ENCODE measurements at places on chromosomes 5 and 9.

GRCh38 chr9:92600462-92601261 lies 64.9 kb upstream of the ECM2 start:
- no peak for DNase-seq

GRCh38 chr5:74367241-74367733 lies 273.2 kb downstream of the ENC1 start:
- DNase-seq = no peak

GRCh38 chr5:32866138-32866537 lies 155.0 kb downstream of the NPR3 start:
- DNase-seq = no peak

DNA sequence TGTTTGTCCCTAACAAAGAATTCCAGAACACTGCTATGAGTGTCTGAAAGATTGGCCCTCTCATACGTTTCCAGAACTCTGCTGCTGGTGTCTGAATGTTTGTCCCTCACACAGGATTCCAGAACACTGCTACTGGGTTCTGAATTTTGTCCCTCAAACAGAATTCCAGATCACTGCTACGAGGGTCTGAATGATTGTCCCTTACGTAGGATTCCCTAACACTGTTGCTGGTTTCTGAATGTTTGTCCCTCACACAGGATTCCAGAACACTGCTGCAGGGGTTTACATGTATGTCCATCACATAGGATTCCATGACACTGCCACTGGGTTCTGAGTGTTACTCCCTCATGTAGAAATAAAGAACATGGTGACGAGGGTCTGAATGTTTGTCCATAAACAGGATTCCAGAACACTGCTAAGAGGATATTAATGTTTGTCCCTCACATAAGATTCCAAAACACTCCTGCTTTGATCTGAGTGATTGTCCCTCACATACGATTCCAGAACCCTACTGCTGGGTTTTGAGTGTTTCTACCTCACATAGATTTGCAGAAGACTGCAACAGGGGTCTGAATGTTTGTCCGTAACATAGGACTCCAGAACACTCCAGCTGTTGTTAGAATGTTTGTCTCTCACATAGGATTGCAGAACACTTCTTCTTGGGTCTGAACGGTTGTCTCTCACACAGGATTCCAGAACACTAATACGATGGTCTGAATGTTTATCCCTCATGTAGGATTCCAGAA lies 214.4 kb downstream of the FOXD4L6 start:
- DNase-seq = no peak

GRCh38 chr5:42988568-42988967 lies 51.6 kb downstream of the ANXA2R start:
- no peak for DNase-seq

GRCh38 chr9:109401169-109401989 lies 80.5 kb upstream of the EPB41L4B start:
- peak; percentile 48 for DNase-seq

DNA sequence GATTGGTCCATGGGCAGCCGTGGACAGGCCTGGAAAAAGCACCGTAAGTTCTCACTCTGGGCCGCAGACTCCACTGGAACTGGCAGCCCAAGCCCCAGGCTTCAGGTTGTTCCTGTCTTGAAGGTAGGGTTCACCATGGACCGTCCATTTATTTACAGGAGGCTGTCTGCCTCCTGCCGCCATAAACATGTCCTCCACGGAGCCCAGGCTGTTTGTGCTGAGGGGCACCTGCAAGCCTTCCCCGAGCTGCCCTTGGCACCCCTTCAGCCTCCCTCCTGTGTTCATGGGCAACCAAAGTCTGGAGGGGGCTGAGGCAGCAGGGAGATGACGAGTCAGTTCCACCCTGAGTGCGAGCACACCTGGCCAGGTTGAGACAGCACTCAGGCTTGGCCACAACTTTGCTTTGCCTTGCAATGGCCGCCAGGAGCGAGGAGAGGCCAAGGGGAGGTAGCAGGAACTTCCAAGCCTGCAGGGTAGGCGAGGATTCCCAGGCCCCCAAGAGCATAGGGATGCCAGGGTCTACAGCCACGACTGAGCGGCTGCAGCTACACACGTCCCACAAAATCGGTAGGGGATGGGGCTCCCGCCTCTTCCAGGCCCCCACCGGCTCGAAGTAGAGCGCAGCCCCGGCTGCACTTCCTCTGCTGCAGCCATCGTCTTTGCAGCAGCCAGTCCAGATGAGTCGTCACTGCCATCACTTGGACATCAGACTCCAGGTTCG lies 1625.6 kb upstream of the ACO1 start:
- DNase-seq = no peak
